ENCODE measurements at places on chromosomes 3 and 15.
A peak's percentile ranks its signal among the peaks of the same experiment; 100 is the strongest.

GRCh38 chr3:184730924-184731323 is 19.1 kb upstream of the MAGEF1 start:
- DNase-seq, result no peak

GRCh38 chr3:36697229-36698001 is 66.9 kb downstream of the DCLK3 start:
- DNase-seq, result no peak

DNA sequence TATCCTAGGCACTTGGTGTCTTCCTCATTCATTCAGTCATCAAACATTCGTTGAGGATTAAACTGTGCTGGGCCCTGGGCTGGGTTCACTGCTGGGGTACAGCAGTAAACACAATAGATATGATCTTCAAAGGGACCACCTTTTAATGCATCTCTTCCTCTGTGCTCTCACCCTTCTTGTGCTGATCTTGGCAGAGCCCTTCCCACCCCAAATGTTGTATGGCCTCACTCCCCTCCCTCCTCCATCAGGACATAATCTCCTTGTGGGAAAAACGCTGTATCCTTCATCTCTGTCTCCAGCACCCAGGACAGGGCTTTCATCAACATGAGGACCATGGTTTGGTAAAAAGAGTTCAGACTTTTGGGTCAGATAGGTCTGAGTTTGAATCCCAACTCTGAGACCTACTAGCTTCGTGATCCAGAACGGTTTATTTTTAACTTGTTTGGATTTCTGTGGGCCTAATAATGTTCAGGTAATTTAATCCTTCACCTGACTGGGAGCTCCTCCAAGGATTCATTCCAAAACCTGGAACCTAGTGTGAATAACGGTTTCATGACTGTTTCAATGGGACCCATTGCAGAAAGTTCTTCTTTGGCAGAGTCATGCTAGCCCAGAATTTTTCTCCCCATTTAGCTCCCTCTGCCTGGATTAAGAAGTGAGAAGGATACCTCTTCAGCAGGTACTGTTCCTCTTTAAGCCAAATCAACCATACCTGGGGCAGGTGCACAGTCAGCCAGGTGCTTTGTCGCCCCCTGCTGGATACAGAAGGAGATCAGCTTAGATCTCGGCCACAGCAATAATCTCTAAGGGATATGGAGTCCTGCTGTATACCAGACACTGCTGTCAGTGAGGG is 5.2 kb upstream of the WNT7A start:
- peak; percentile 79 for DNase-seq

DNA sequence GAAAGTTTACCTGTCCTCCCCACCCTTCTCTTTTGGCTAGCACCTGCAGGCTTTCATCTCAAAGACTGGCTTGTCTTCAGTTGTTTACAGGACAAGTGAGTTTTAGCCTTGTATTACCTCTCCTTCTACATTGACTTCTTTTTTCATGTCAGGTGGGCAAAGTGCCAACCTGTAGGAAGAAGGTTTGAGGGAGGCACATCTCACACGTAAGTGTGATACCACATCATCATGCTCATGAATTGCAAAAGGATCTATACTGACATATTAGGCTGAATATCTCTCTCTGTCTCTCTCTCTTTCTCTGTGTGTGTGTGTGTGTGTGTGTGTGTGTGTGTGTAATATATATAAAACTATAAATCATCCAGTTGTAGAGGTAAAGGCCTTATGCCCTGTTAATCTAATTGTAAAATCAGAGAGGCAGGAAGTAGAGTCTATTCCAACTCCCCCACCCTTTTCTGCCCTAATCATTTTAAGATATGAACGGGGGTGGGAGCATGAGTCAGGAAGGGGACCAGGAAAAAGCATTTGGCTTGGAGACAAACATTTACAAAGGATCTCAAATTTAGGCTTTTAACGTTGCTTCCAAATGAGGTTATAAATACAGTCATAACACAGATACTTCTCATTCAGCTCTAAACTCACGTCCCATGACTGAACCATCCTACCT is 107.0 kb upstream of the PFN2 start:
- no peak for DNase-seq

DNA sequence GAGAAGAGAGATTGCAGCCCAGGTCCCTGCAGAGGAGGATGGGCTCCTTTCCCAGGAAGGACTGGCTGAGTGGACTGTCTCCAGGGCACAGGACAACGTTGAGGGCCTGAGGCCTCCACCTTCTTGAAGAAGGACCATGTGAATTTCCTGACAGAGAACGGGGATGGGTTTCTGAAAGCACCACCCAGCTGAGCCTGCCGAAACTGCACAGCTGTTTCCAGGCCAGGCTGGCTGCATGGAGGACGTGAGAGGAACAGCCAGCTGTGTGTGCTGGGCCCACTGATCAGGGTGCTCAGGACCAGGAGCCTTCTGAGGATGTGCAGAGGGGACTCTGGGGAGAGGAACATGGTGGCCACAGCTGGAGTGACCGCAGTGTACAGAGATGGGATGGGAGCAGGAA is 39.2 kb downstream of the HMCES start:
- DNase-seq, result no peak

GRCh38 chr3:42012383-42012934 is 50.6 kb upstream of the ULK4 start:
- no peak for DNase-seq

GRCh38 chr3:7075901-7076300 is 215.0 kb downstream of the GRM7 start:
- DNase-seq, result no peak

GRCh38 chr3:77376511-77376910 is 336.6 kb downstream of the ROBO2 start:
- DNase-seq, result no peak

GRCh38 chr3:119697394-119697793 is 5.4 kb upstream of the CFAP91 start:
- DNase-seq, result no peak

GRCh38 chr3:126816986-126817777 is 113.1 kb downstream of the CHCHD6 start:
- no peak for DNase-seq

- no peak for DNase-seq
These were observed 139.2 kb upstream of the MANF start for GRCh38 chr3:51245867-51246266.

- DNase-seq, result no peak
These were observed 17.3 kb upstream of the SCAMP5 start for GRCh38 chr15:74978077-74978476.

DNA sequence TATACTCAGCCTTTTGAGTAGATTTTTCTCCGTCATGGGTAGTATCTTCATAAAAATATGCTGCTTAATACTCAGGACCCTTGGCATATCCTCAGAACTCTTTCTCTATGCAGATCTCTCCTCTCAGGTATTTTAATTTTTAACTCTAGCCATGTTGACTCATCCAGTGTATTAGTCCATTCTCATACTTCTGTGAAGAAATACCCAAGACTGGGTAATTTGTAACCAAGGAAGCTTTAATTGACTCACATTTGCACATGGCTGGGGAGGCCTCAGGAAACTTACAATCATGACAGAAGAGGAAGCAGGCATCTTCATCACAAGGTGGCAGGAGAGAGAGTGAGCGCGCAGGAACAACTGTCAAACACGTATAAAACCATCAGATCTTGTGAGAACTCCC is 129.3 kb upstream of the CD96 start:
- no peak for DNase-seq

DNA sequence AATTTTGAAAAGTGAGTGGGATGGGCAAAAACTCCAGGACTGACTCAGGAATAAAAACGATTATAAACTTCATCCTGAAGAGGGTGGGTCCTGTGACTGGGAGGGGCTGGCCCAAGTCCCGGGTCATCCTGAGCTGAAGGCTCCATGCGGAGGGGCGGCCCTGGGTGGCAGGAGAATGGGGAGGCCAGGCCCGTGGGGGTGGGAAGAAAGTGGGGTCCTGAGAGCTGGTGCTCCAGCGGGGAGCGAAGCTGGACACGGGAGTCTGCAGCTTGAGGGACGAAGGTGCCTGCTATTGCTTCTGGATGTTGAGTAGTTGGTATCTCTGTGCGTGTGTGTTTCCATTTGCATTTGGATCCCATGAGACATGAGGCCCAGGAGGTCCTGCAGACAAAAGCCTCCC is 4.7 kb upstream of the OCA2 start:
- no peak for DNase-seq

DNA sequence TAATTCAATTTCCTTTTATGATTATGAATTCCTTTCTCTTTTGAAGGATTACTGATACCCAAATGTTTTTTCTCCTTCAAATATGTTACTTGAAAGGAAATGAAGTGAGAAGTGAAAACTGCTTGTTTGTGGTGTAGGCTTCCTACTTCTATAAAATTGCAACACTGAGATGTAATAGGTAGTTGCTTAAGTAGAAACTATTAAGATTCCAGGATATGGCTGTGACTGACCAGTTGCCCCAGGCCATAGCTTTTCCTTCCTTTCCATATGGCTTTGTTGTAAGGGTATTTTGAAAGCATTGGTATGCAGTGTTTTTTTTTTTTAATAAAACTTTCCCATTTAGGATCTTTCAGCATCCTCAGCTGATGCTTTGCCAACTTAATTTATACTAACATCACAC is 28.5 kb downstream of the DNAJC13 start:
- DNase-seq, result no peak
